Aorta (tissue), 5 donors: ENCODE measurements at places on chromosomes 13 and 19. TPM values are rescaled to one million over a fixed set of nuclear protein-coding genes. Genes with fewer than 3 reads are reported as not detected.
A peak's percentile ranks its signal among the peaks of the same experiment; 100 is the strongest.

- no peaks in the 10 kb centered on the region for H3K4me1 ChIP-seq
- H3K27me3 ChIP-seq: peaks cover 2% of the 10 kb centered on the region
- no peaks in the 10 kb centered on the region for H3K36me3 ChIP-seq
- no peak overlapping the region for H3K27ac ChIP-seq
- H3K4me3 ChIP-seq: no peak overlapping the region
Measured at GRCh38 chr13:64206430-64207225, 2791.0 kb upstream of the PCDH20 start.

DNA sequence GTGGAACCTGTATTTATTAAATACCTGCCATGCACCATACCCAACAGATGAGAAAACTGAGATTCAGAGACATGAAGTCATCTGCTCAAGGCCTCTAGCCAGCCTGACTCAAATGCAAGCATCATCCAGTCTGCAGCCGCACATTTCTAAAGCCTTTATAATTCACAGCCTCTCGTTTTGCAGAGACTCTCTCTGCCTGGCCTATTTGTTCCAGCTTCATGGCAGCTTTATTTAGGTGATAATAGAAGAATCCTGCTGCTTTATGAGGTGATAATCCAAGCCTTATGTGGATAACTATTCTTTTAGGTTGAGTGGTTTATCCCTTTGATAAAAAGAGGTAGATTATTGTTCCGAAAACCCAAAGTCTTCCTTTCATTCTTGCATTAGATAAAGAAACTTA is 58.4 kb downstream of the OXGR1 start:
- no peaks in the 10 kb centered on the region for H3K27me3 ChIP-seq
- no peaks in the 10 kb centered on the region for H3K36me3 ChIP-seq
- no peak overlapping the region for H3K27ac ChIP-seq
- DNase-seq: no peak
- H3K4me1 ChIP-seq: no peaks in the 10 kb centered on the region

- H3K36me3 ChIP-seq: no peaks in the 10 kb centered on the region
- H3K27ac ChIP-seq: no peak overlapping the region
- DNase-seq: no peak
Measured at GRCh38 chr19:8567522-8568172, 9.6 kb downstream of the MYO1F start.

GRCh38 chr13:18954254-18954653 is 227.4 kb downstream of the TUBA3C start:
- no peak overlapping the region for H3K27ac ChIP-seq
- peak; percentile 47 for DNase-seq
- no peaks in the 10 kb centered on the region for H3K36me3 ChIP-seq
- no peaks in the 10 kb centered on the region for H3K4me1 ChIP-seq

DNA sequence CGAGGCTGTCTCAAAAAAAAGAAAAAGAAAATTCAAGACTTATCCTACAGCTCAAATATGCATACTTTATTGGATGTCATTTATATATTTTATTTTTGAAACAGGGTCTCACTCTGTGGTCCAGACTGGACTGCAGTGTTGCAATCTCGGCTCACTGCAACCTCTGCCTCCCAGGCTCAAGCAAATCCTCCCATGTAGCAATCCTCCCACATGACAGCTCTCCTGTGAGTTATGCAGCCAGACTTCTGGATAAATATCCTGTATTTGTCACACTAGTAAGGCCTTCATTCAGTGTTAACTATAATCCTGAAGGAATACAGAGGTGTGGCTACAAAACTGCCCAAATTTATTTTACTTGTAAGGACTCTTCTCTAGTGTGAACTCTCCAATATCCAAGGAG is 7.2 kb downstream of the ZNF552 start:
- no peak overlapping the region for H3K4me3 ChIP-seq
- peaks cover 2% of the 10 kb centered on the region for H3K36me3 ChIP-seq
- no peak overlapping the region for H3K27ac ChIP-seq
- no peak for DNase-seq

The ZNF284 gene
- 2.7 TPM for total RNA-seq

DNA sequence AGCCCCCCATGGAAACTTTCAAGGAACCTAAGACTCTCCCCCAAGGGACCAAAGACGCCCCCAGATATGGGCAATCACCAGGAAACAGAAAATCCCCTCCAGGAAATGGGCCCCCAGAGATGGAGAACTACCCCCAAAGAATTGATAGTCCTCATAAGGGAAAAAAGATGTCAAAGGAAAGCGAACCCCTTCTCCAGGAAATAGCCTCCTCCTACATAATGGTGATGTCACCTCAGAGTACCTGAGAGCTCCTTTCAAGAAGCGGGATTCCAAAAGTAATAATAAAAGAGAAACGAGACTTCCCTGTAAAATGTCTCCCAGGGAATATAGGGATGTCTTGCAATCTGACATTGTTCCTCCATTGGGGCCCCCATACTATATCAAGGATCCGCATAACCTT is 1.1 kb downstream of the CDKN2D start:
- H3K27me3 ChIP-seq: no peaks in the 10 kb centered on the region
- no peaks in the 10 kb centered on the region for H3K4me1 ChIP-seq
- no peaks in the 10 kb centered on the region for H3K36me3 ChIP-seq
- no peak overlapping the region for H3K27ac ChIP-seq

- peak; percentile 50 for DNase-seq
- no peak overlapping the region for H3K27ac ChIP-seq
- H3K27me3 ChIP-seq: no peaks in the 10 kb centered on the region
- no peak overlapping the region for H3K4me3 ChIP-seq
Measured at GRCh38 chr19:6724631-6725492, 4.4 kb upstream of the C3 start.

The WDR88 gene
- total RNA-seq: not detected

GRCh38 chr13:34555988-34556387 is 386.1 kb upstream of the NBEA start:
- H3K36me3 ChIP-seq: no peaks in the 10 kb centered on the region
- no peak overlapping the region for H3K27ac ChIP-seq
- no peak overlapping the region for H3K4me3 ChIP-seq
- H3K27me3 ChIP-seq: no peaks in the 10 kb centered on the region

The IRGC gene
- total RNA-seq: not detected

DNA sequence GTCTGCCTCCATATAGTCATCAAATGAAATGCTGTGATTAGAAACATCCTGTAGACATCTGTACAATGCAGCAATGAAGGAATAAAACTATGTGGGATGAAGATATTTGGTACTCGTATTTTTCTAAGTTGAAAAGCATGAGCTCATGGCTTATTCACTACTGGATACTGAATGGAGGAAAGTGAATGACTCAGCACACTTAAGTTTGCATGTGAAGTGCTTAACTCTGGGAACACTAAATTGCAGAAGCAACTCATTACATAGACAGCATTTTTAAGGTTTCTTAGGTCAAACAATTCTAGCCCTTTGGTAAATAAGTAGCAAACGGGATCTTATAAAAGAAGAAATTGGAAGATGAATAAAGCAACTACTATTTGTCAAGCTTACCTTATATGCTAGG is 429.0 kb upstream of the MIR17HG start:
- H3K27ac ChIP-seq: no peak overlapping the region
- no peaks in the 10 kb centered on the region for H3K27me3 ChIP-seq
- DNase-seq: no peak
- H3K4me3 ChIP-seq: no peak overlapping the region
- H3K4me1 ChIP-seq: no peaks in the 10 kb centered on the region

- H3K36me3 ChIP-seq: no peaks in the 10 kb centered on the region
- no peaks in the 10 kb centered on the region for H3K4me1 ChIP-seq
- no peak overlapping the region for H3K4me3 ChIP-seq
Measured at GRCh38 chr13:26433776-26434175, 123.7 kb upstream of the WASF3 start.

The DPRX gene
- not detected for total RNA-seq

DNA sequence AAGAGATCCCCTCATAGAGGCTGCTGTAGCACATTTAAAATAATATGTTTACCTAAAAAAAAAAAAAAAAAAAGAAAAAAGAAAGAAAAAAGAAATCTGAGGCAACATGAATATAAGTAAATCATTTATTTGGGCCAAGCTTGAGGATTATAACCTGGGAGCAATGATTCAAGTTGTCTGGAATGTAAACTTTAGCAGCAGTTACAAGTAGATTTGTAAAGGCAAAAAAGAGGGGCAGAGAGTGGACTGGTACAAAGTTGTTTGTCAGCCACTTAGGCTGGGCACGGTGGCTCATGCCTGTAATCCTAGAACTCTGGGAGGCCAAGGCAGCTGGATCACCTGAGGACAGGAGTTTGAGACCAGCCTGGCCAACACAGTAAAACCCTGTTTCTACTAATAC is 11.3 kb downstream of the ZNF43 start:
- peaks cover 4% of the 10 kb centered on the region for H3K36me3 ChIP-seq
- no peak for DNase-seq
- no peak overlapping the region for H3K27ac ChIP-seq
- peaks cover 2% of the 10 kb centered on the region for H3K4me1 ChIP-seq

DNA sequence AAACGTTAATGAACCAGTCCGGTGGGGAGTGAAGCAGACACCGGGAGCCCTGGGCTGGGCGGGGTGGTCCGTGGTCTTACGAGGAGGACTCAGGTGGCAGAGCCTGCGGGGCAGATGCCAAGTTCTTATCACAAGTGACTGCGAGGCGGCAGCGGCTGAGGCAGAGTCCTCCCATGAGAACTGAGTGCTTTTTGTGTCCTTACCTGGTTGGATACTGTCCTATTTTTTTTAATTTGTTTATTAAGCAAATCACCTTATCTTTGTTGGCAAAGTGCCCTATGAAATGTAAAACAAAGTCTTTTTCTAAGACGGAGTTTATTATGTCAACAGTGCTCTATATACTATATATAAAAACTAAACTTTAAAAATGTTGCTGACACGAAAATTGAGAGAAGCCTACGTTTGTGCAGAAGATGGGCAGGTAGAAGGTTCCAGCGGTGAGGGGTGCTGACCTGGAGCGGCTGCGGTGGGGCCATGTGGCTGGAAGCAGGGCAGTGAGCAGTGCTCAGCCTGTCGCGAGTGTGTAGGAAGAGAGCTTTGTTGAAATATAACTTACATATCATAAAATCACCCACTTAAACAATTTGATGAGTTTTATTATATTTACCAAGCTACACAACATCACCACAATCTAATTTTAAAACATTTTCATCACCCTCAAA is 82.2 kb downstream of the ATP11A start:
- no peak overlapping the region for H3K4me3 ChIP-seq
- no peaks in the 10 kb centered on the region for H3K36me3 ChIP-seq
- H3K27ac ChIP-seq: no peak overlapping the region
- no peaks in the 10 kb centered on the region for H3K27me3 ChIP-seq
- DNase-seq: no peak

The ADPRHL1 gene
- total RNA-seq: 2.4 TPM

GRCh38 chr13:101626925-101627555 is 174.6 kb downstream of the ITGBL1 start:
- no peak overlapping the region for H3K27ac ChIP-seq
- H3K4me1 ChIP-seq: peaks cover 2% of the 10 kb centered on the region
- DNase-seq: no peak
- no peaks in the 10 kb centered on the region for H3K27me3 ChIP-seq
- no peaks in the 10 kb centered on the region for H3K36me3 ChIP-seq

GRCh38 chr13:49791711-49792549 is 552 bp downstream of the KPNA3 start:
- H3K27me3 ChIP-seq: no peaks in the 10 kb centered on the region
- H3K4me1 ChIP-seq: peaks cover 3% of the 10 kb centered on the region
- peak overlapping the region; percentile 72 for H3K27ac ChIP-seq
- peak overlapping the region; percentile 94 for H3K4me3 ChIP-seq
- no peaks in the 10 kb centered on the region for H3K36me3 ChIP-seq
- peak; percentile 87 for DNase-seq

The PET100 gene
- 95.7 TPM for total RNA-seq

DNA sequence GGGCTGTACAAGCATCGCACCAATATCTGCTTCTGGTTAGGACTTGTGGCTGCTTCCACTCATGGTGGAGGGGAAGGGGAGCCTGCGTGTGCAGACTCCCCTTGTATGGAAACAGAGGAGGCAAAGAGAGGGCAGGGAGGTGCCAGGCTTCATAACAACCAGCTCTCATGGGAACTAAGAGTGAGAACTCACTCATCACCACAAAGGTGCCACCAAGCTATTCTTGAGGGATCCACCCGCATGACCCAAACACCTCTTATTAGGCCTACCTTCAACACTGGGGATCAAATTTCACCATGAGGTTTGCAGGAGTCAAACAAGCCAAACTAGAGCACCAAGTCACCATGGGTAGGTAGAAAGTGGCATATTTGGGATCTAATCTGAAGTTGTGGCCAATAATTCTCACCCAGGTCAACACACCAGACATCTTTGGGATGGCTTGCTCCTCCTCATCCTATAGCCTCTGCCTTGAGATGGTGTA is 46.4 kb downstream of the RUBCNL start:
- H3K4me3 ChIP-seq: no peak overlapping the region
- H3K27me3 ChIP-seq: no peaks in the 10 kb centered on the region
- H3K4me1 ChIP-seq: no peaks in the 10 kb centered on the region
- no peaks in the 10 kb centered on the region for H3K36me3 ChIP-seq
- no peak overlapping the region for H3K27ac ChIP-seq

GRCh38 chr19:45716359-45717130 is 14.2 kb downstream of the FBXO46 start:
- H3K27ac ChIP-seq: no peak overlapping the region
- H3K4me1 ChIP-seq: no peaks in the 10 kb centered on the region
- H3K4me3 ChIP-seq: peak overlapping the region; percentile 35
- no peaks in the 10 kb centered on the region for H3K27me3 ChIP-seq

DNA sequence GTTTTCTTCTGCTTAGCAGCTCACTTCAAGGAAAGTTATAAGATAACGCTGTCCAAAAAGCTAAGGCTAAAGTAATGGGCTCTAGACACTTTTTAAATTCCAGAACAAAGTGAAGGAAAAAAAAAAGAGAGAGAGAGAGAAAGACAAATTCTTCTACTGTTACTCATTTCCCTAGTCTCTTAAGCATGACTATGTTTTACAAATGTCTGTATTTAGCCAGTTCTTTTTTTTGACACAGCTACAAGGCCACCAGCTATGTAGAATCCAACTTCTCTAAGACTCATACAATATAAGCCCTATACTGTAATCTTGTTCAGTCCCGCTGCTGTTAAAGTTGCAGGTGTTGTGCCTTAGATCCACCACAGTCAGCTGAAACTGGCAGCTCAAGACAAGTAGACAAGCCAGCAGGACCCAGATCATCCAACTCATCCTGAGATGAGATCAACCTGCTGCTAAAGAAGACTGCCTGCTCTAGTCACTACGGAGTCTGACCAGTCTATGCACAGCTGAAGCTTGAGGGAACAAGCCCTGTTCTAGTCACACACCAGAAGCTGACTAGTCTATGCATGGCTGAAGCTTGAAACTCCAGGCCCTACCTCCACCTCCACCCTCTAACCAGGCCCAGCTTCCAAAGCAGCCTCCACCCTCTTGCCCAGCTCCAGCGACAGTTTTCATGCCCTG is 10.3 kb upstream of the ZNF83 start:
- no peaks in the 10 kb centered on the region for H3K27me3 ChIP-seq
- peak overlapping the region; percentile 68 for H3K27ac ChIP-seq
- peaks cover 5% of the 10 kb centered on the region for H3K36me3 ChIP-seq
- DNase-seq: no peak
- H3K4me3 ChIP-seq: no peak overlapping the region
- H3K4me1 ChIP-seq: peaks cover 2% of the 10 kb centered on the region

- no peaks in the 10 kb centered on the region for H3K4me1 ChIP-seq
- no peak for DNase-seq
- no peaks in the 10 kb centered on the region for H3K27me3 ChIP-seq
- no peak overlapping the region for H3K4me3 ChIP-seq
- no peak overlapping the region for H3K27ac ChIP-seq
Measured at GRCh38 chr13:40221460-40222201, 444.8 kb downstream of the FOXO1 start.

The NDUFA3 gene
- total RNA-seq: 64.9 TPM
